Activated naive CD4-positive, alpha-beta T cell treated with anti-CD3 and anti-CD28 coated beads, Interleukin-2, amount 50 U/mL, for 72 hours (primary cell): ENCODE measurements at places on chromosomes 7 and 10. TPM values are rescaled to one million over a fixed set of nuclear protein-coding genes. Genes with fewer than 3 reads are reported as not detected.

DNA sequence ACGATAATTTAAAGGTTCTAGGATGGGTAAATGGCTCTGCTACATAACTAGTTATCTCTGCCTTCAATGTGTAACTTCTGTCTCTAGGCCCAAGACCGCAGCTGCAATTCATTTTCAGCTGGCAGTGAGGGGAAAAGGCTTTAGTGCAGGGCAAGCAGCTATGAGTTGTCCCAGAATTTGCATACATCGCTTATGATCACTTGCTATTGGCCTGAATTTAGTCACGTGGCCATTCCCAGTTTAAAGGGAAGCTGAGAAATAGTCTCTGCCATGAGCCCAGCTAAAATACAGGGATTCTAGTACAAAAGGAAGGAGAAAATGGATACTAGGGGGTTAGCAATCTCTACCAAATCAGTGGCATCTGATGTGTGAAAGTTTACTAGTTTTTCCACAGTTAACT, 145.8 kb upstream of the IMMP2L start:
- DNase-seq = no peak

GRCh38 chr7:94382746-94383145, 11.9 kb upstream of the COL1A2 start:
- no peak for DNase-seq

DNA sequence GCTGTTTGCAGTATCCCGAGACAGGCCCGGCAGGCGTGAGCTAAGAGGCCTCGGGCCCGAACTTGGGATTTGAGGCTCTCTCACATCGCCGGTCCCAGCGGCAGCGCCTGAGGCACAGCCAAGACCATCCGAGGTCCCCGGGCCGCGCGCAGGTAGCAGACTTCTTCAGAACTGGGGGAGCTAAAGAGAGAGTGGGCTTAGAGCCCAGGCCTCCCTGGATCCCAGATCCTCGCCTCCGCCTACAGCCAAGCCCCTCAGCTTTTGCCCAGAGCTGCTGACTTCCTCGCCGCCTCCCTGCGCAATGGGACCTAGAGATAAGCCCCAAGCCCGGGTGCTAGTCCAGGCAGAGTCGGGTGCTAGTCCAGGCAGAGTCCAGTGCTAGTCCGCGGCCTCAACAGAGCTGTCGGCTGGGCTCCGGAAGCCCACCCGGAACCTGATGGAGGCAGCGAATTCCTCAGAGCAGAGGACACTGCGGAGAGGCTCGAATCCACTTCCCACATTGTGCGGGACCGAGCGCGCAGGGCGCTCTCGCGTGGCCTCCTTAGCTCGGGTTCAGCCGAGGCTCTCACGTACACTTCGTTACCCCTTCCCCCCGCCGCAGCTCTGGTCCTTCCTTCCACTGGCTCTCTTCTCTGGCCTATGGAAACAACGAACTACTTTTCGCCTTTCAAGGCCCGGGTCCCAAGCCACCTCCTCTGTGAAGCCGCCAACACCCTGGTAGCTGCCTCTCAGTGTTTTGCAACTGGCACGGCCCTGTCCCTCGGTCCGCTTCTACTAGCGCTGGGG, 5.8 kb downstream of the LBX1 start:
- no peak for DNase-seq

DNA sequence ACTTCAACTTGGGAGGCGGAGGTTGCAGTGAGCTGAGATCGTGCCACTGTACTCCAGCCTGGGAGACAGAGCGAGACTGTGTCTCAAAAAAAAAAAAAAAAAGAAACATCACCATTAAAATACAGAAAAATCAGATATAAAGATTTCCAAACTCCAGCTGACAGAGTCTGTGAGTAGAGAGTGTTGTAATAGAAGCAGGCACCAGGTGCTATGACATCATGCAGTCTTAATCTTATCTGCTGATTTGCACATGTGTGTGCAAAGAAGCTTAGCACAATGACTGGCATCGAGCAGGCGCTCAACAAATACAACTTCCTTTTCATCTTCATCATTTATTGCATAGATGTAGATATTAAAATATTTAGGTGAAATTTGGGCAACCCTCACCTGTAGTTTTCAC, 92.2 kb downstream of the PRKCQ start:
- DNase-seq = no peak

DNA sequence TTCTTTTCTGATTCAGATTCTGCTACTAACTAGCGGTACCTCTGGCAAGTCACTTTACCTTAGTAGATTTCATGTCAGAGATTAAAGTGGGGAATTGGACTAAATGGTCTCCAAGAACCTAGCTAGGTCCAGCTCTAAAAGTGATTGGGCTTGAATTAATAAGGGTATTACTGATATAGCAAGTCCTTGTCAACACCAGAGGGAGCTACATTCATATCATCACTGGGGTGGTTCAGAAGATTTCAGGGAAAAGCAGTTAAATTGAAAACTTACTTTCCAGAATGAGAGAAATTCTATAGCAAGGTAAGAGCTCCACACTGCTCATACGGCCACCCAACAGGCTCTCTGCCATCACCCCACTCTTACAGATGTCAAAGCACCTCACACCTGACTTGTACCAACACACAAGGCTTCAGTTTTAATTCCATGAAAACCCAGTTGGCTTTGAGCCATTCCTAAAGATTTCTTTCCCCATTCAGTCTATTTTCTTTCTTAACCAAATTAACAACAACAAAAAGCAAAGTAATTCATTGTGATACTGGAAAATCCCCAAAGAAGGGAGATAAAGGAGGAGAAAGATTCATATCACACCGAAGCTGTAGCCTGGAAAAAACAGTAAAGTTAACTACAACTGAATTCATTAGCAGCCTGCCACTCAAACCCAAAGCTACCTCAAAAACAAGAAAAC, 38.0 kb upstream of the SPOCK2 start:
- no peak for DNase-seq

- no peak for DNase-seq
Measured at GRCh38 chr10:95536894-95537541, 24.2 kb downstream of the SORBS1 start.

- no peak for DNase-seq
Measured at GRCh38 chr10:113495553-113495952, 57.3 kb upstream of the HABP2 start.

DNA sequence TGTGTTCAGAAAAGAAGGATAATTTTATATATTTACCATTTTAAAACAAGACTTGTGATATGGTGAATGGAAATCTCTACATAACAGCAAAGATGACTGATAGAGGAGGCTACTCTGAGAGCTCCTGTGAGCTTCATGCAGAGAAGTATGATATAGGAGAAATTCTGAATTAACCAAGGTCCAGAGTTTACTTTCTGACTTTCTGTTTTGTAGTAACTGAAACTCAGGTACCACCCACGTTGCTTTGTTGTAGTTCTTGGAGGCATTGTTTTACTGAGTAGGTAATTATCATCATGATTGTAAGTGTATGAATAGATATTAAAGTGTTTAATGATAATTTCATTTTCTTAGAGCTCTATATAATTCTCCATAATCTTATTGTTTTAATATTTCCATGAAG, 18.0 kb upstream of the SFR1 start:
- DNase-seq = no peak

- peak; percentile 1 for DNase-seq
Measured at GRCh38 chr10:129850316-129850715, 113.8 kb downstream of the EBF3 start.

GRCh38 chr10:359093-359492, 223.8 kb downstream of the ZMYND11 start:
- no peak for DNase-seq

GRCh38 chr7:128835231-128835751, 5.1 kb downstream of the FLNC start:
- DNase-seq = no peak

DNA sequence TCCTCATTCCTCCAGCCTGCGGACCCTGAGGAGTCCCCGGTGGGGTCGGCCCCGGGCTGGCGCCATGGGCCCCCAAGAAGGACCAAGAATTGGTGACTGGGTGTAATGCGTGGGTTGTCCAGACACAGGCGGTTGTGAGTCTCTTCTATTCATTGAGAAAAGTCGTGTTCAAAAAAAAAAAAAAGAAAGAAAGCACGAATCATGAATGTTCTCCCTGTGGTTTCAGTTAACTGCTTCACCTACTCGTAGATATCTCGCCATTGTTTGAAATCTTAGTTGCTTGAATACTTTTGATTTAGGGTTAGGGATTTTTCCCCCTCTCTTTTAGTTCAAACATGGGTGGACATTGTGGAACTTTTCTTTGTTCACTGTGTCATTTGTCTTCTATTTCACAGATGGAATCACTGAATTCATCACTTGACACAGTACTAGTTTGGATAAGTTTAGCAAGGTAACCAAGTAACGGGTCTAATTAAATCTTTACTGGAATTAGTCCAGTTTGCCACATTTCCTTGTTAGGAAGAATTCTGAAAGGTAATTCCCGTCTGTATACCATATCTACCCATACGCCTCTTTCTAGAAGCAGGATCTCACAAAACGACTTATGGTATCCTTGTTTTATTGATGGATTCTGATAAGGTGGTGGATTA, 775 bp downstream of the STARD3NL start:
- no peak for DNase-seq

DNA sequence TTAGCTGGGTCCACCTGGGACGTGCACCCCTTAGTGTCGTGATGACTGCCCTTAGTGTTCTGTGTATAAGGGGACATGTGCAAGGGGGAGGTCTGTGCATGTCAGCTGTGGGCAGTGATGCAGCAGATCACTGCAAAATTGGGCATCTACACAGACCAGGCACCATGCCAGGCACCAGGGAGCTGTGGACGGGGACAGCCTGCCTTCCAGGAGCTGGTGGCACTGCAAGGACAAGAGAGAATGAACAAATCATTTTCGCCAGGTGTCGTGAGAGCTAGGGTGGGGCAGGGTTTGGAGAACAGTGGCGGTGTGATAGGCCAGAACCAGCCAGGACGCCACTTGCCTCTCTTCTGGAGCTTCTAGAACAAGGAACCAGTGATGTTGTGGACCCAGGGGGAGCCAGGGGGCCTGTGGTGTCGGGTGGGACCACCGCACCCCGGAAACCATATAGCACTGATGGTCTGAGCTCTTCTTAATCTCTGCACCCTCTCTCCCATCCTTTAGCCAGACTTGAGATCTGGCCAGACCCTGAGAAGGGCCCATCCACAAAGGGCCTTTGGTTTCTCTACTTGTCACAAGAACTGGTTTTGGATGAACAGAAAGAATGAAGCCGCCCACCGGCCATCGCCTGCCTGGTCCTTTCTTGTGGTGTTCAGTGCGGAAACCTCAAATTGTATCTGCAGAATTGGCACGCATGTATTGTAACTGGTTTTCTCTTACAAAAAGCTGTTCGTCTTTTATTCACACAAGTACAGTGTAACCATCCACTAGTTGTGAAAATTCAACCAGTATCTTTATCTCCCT, 30.7 kb downstream of the PRF1 start:
- DNase-seq = no peak

GRCh38 chr10:48684463-48684791, 246 bp upstream of the WDFY4 start:
- no peak for DNase-seq

GRCh38 chr7:27933671-27934565, 194.0 kb downstream of the TAX1BP1 start:
- no peak for DNase-seq

DNA sequence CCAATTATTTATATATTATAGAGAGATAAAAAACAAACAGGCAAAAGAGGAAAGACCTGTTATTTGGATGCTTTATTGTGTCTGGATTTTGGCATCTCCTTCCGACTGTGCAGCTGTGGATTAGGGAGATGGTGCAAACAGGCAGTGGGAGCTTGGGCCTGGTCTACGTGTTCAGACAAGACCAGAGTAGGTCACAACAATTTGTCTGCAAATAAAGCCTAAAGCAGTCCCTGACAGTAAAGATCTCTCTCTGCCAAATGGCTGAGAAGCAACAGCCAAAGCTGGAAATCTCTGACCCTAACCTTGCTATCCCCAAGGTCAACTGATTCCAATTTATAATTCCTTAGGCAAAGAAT, 82.0 kb downstream of the ABLIM1 start:
- no peak for DNase-seq

DNA sequence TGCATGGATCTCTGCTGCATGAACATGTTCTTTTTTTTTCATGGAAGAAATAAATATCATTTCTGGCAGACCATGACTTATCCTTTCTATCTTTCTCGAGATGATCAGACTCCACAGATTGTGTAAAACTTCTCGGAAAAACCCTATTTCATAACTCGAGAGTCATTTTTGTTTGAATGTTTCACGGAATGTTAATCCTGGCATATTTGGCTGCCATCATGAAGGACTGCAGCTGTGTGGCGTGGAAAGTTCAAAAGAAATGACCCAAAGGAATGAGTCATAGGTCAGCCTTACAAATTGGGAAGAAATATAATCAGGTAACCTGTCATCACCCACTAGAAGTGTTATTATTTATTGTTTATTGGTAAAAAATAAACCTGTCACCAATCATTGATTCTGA, 566.8 kb downstream of the SDK1 start:
- DNase-seq = no peak

- DNase-seq = no peak
Measured at GRCh38 chr7:42742318-42742717, 169.6 kb downstream of the C7orf25 start.

GRCh38 chr10:99266383-99266782, 30.7 kb upstream of the HPSE2 start:
- DNase-seq = no peak

DNA sequence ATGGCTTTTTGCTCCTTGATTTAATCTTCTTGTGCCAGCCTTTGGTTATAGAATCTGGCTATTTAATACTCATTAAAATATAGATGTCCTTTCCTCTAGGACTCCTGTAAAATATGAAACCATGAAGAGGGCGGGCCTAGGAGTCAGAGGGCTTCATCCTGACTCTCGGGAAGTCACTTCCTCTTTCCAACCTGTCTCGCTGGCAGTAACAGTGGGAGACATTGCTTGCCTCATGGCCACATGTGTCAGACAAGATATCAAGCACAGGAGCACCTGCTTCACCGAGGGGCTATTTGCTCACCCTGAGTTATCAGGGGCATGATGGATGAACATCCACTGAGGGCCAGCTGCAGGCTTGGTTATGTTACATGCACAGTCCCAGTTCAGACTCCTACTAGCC, 31.0 kb downstream of the SLIT1 start:
- no peak for DNase-seq

GRCh38 chr10:53358536-53358935, 586.0 kb upstream of the MBL2 start:
- no peak for DNase-seq

- no peak for DNase-seq
Measured at GRCh38 chr7:32264702-32265284, 194.6 kb upstream of the PDE1C start.

- DNase-seq = no peak
Measured at GRCh38 chr7:22302951-22303423, 54.0 kb downstream of the RAPGEF5 start.

GRCh38 chr7:95865716-95866371, 93.5 kb downstream of the DYNC1I1 start:
- no peak for DNase-seq

Gene MMRN2
- not detected for total RNA-seq

Gene CYP3A7
- not detected for total RNA-seq

Gene ASAH2
- total RNA-seq = 2.2 TPM

Gene PAPOLB
- total RNA-seq = not detected

Gene CALHM1
- total RNA-seq = not detected

Gene PTF1A
- not detected for total RNA-seq

Gene ELAPOR2
- 2.3 TPM for total RNA-seq

Gene APBB1IP
- total RNA-seq = 31.1 TPM

Gene TMEM236
- 0.18 TPM for total RNA-seq

Gene ACTR3C
- total RNA-seq = 5.8 TPM

Gene AASS
- total RNA-seq = 1.7 TPM

Gene ELMO1
- 167 TPM for total RNA-seq

Gene THSD7A
- total RNA-seq = not detected

Gene PUS7
- total RNA-seq = 32.3 TPM

Gene EGR2
- 43.0 TPM for total RNA-seq

Gene CAPZA2
- 148 TPM for total RNA-seq
